Bronchus fibroblast of lung (primary cell): ENCODE measurements at places on chromosomes 3 and 15. TPM values are rescaled to one million over a fixed set of nuclear protein-coding genes. Genes with fewer than 3 reads are reported as not detected.

Gene RAB6B
- 0.15 and 0.34 TPM in 2 replicates for total RNA-seq

Gene IMPG2
- under 0.01 TPM in 2 replicates for total RNA-seq

Gene CFAP100
- total RNA-seq = not detected in 2 replicates

Gene MUC13
- total RNA-seq = not detected in 2 replicates

Gene P2RY12
- not detected in 2 replicates for total RNA-seq

Gene TMEM158
- total RNA-seq = 40.4 and 48.8 TPM in 2 replicates

Gene CTSH
- total RNA-seq = 3.2 and 9.4 TPM in 2 replicates
